A549 treated with CpdA at 1 μM for 4 hours (cell line): ENCODE measurements at places on chromosomes 7 and 10. TPM values are rescaled to one million over a fixed set of nuclear protein-coding genes. Genes with fewer than 3 reads are reported as not detected.

RBM20 gene
- total RNA-seq, result 1.1 to 1.8 TPM (median 1.4 TPM) in 5 replicates

C1QL3 gene
- not detected in 5 replicates for total RNA-seq

TMEM236 gene
- 0.05 to 0.12 TPM (median 0.07 TPM) in 5 replicates for total RNA-seq

MINPP1 gene
- total RNA-seq, result 25.4 to 29.3 TPM (median 26.7 TPM) in 5 replicates

PDE1C gene
- total RNA-seq, result 4.3 to 6.2 TPM (median 5.6 TPM) in 5 replicates

PCBD1 gene
- 164 to 263 TPM (median 241 TPM) in 5 replicates for total RNA-seq

CPN1 gene
- total RNA-seq, result 0.17 to 0.51 TPM (median 0.24 TPM) in 5 replicates

DUSP5 gene
- 81.9 to 134 TPM (median 104 TPM) in 5 replicates for total RNA-seq

GNG11 gene
- total RNA-seq, result 32.3 to 35.6 TPM (median 33.9 TPM) in 5 replicates

KLHL7 gene
- 20.6 to 24.8 TPM (median 23.0 TPM) in 5 replicates for total RNA-seq

ZNF479 gene
- total RNA-seq, result not detected in 5 replicates

NUPR2 gene
- not detected in 5 replicates for total RNA-seq

GHRHR gene
- not detected in 5 replicates for total RNA-seq

CUL2 gene
- total RNA-seq, result 22.2 to 25.8 TPM (median 24.6 TPM) in 5 replicates

ATP6V0A4 gene
- total RNA-seq, result 0.22 to 0.58 TPM (median 0.26 TPM) in 5 replicates

KIN gene
- 12.0 to 15.1 TPM (median 12.6 TPM) in 5 replicates for total RNA-seq

ZNF365 gene
- total RNA-seq, result 0.83 to 0.97 TPM (median 0.90 TPM) in 5 replicates

WEE2 gene
- 0.03 TPM in 1 of 5 replicates, not detected in the others for total RNA-seq

FAM237B gene
- not detected in 5 replicates for total RNA-seq

STEAP4 gene
- not detected in 5 replicates for total RNA-seq

ECHDC3 gene
- total RNA-seq, result 7.3 to 10.9 TPM (median 8.5 TPM) in 5 replicates

CYP2E1 gene
- total RNA-seq, result 0.09 to 0.22 TPM (median 0.20 TPM) in 4 of 5 replicates, not detected in the other

PKD2L1 gene
- 0.09 to 0.15 TPM in 2 of 5 replicates, not detected in the others for total RNA-seq

PMS2 gene
- 10.3 to 16.7 TPM (median 12.3 TPM) in 5 replicates for total RNA-seq

ATP5F1C gene
- 275 to 321 TPM (median 290 TPM) in 5 replicates for total RNA-seq

OR9A2 gene
- total RNA-seq, result not detected in 5 replicates

SLIT1 gene
- total RNA-seq, result 0.05 to 0.17 TPM (median 0.07 TPM) in 5 replicates

LRRC18 gene
- not detected in 5 replicates for total RNA-seq

NFE2L3 gene
- 8.3 to 11.3 TPM (median 9.4 TPM) in 5 replicates for total RNA-seq

TMEM225B gene
- total RNA-seq, result 0.75 to 1.4 TPM (median 1.1 TPM) in 5 replicates

OR2F1 gene
- total RNA-seq, result not detected in 5 replicates

MRLN gene
- not detected in 5 replicates for total RNA-seq

PON1 gene
- 0.14 to 0.59 TPM (median 0.45 TPM) in 5 replicates for total RNA-seq

CPA2 gene
- total RNA-seq, result 0.08 to 0.20 TPM (median 0.09 TPM) in 3 of 5 replicates, not detected in the others

DYDC2 gene
- 0.06 to 0.14 TPM (median 0.08 TPM) in 3 of 5 replicates, not detected in the others for total RNA-seq

FGL2 gene
- not detected in 5 replicates for total RNA-seq

NPC1L1 gene
- 0.05 to 0.13 TPM (median 0.06 TPM) in 4 of 5 replicates, not detected in the other for total RNA-seq

PLEKHS1 gene
- total RNA-seq, result 0.02 to 0.13 TPM (median 0.07 TPM) in 4 of 5 replicates, not detected in the other

SPDYE9 gene
- total RNA-seq, result not detected in 5 replicates

HMX2 gene
- 0.10 to 0.18 TPM (median 0.16 TPM) in 4 of 5 replicates, not detected in the other for total RNA-seq

MAT1A gene
- total RNA-seq, result 0.04 TPM in 1 of 5 replicates, not detected in the others

PSMA2 gene
- 193 to 217 TPM (median 207 TPM) in 5 replicates for total RNA-seq

ASZ1 gene
- not detected in 5 replicates for total RNA-seq

KLLN gene
- total RNA-seq, result 0.50 to 0.63 TPM (median 0.59 TPM) in 5 replicates
